ENCODE measurements at places on chromosomes 12 and 14.
A peak's percentile ranks its signal among the peaks of the same experiment; 100 is the strongest.

- DNase-seq: no peak
Measured at GRCh38 chr14:36659822-36660735, 1.6 kb upstream of the PAX9 start.

DNA sequence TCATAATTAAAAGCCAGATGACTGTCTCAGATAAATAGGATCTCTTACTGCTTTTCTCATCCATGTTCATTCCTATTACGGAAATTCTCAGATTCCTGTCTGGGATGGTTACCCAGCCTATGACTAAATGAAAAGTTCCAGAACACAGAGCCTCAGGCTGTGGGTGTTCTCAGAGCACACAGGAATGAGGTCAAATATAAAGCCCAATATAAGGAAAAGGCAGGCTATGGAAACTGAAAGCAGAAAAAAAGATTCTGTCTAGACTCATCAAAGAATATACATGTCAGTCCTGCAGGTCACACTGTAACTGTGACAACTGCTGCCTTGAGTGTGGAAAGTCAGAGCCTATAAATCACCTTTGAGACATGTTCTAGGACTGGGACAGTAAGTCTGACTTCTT, 64.3 kb downstream of the DCAF5 start:
- DNase-seq: peak; percentile 81

- peak; percentile 85 for DNase-seq
Measured at GRCh38 chr12:101695706-101696105, 1.7 kb upstream of the CHPT1 start.

DNA sequence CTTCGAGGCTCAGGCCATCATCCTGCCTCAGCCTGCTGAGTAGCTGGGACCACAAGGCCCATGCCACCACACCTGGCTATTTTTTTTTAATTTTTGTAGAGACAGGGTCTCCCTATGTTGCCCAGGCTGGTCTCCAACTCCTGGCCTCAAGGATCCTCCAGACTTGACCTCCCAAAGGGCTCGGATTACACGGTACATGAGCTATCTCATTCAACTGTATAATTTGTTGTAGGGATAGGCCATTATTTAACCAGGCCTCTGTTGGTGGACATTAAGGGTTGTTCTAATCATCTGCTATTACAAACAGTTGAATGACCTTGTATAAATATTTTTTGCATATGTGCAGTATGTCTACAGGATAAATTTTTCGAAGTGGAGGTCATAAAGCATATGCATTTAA, 9.0 kb downstream of the KIF5A start:
- DNase-seq: no peak

DNA sequence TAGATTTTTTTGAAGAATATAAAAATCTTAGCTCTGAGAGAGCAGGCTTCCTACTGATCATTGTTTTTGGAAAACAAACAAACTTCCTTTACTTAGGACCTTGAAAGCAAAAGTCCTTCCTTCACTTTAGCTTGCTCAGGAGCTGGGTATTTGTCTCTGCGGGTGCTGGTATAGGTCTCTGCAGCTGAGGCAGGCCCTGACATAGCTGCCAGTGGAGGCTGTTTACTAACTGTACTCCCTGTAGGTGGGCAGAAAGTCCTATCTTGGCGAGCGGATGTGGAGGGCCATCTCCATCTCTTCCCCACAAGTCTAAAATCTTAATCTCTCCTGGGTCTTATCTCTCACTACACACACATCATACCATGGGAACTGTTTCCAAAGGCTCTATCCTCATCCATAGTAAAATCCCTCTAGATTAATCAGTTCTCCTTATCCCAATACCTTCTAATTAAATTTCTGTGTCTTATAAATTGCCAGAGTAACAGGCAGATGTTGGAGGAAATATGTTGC, 4.1 kb upstream of the MIA2 start:
- no peak for DNase-seq

DNA sequence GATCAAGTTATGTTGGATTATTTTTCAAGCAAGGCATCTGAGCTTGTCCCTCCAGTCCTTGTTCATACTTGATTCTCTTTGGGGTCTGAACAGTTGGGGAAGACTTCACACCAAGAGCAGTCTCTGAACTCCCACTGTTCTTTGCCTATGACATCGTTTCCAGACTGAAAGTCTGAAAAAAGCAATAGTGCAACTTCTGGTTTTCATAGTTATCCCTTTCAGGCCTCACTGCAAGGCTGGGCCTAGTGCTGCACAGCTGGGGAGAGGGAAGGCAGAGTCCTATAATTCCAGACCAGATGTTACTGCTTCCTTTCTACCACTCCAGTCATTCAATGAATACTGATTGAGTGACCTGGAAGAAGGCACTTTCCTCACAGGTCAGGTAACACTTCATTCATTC, 187.1 kb upstream of the CCND2 start:
- no peak for DNase-seq

DNA sequence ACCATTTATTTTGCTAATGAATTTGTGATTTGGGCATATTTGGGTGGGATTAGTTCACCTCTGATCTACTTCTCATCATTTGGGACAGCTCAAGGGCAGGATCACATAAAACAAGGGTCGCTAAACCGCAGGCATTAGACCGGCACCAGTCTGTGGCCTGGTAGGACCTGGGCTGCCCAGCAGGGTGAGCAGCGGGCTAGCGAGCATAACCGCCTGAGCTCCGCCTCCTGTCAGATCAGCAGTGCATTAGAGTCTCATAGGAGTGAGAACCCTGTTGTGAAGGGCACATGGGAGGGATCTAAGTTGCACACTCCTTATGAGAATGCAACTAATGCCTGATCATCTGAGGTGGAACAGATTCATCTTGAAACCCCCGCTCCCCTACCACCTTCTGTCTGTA, 785.3 kb downstream of the TRHDE start:
- DNase-seq: no peak

DNA sequence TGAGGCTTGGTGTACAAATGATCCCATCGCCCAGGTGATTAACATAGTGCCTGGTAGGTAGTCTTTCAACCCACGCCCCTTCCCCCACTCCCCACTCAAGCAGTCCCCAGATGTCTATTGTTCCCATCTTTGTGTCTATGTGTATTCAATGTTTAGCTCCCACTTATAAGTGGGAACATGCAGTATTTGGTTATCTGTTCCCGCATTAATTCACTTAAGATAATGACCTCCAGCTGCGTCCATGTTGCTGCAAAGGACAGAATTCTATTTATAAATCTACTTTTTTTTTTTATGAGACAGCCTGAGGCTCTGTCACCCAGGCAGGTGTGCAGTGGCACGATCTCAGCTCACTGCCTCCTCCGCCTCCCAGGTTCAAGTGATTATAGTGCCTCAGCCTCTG, 15.7 kb downstream of the SPX start:
- no peak for DNase-seq
